Activated T-cell treated with anti-CD3 and anti-CD28 coated beads for 4 hours (primary cell): ENCODE measurements at places on chromosomes 16 and 17.

GRCh38 chr16:57349212-57350031 lies 9.2 kb upstream of the CCL22 start:
- DNase-seq, result no peak

DNA sequence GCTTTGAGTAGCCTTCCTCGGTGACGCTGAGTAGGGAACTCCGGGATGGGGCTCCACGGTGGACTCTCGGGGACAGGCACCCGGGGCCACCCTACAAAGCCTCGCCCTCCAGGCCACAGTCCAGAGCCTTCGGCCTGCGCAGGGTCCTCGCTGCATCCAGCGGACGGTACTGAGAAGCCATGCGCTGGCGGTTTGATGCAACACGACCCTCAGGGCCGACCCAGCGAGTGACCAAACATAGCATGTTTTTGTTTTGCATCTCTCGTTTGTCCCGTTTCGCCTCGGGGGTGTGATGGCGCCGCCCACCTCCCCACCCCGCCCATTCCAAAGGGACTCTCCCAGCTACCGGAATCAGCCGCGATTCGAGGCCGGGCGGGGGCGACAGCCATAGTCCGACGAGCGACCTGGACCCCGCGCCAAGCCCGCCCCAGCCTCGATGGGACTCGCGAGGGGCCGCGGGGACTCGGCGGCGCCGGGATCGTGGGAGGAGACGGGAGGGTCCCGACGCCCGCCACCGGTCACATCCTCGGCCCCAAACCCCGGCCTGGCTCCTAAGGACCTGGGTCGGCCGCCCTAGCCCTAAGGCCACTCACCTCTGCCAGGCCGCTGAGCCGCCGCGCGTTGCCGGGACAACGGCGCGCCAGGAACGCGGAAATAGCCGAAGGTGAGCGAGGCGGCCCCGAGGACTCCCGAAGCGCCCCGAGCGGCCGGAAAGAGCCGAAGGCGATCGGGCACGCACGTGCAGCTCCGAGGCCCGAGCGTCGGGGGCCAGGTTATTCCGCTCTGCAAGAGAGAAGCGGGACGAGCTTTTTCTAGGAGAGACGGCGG lies 1.6 kb downstream of the IFT140 start:
- peak; percentile 85 for DNase-seq

DNA sequence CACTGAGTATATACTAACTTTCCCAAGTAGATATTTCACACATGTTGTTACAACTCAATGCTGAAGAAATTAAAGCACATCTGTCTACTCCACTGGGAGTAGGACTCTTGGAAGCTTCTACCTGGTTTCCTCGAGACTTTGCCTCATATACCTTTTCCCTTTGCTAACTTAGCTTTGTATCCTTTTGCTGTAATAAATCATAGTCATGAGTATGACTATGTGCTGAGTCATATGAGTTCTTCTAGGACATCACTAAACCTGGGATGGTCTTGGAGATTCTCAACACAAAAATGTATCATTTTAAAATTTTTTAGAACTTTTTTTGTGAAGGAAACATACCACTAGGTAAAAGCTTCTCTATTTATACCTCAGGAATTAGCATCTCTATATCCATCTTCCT lies 39.8 kb downstream of the ABCA5 start:
- DNase-seq, result no peak

DNA sequence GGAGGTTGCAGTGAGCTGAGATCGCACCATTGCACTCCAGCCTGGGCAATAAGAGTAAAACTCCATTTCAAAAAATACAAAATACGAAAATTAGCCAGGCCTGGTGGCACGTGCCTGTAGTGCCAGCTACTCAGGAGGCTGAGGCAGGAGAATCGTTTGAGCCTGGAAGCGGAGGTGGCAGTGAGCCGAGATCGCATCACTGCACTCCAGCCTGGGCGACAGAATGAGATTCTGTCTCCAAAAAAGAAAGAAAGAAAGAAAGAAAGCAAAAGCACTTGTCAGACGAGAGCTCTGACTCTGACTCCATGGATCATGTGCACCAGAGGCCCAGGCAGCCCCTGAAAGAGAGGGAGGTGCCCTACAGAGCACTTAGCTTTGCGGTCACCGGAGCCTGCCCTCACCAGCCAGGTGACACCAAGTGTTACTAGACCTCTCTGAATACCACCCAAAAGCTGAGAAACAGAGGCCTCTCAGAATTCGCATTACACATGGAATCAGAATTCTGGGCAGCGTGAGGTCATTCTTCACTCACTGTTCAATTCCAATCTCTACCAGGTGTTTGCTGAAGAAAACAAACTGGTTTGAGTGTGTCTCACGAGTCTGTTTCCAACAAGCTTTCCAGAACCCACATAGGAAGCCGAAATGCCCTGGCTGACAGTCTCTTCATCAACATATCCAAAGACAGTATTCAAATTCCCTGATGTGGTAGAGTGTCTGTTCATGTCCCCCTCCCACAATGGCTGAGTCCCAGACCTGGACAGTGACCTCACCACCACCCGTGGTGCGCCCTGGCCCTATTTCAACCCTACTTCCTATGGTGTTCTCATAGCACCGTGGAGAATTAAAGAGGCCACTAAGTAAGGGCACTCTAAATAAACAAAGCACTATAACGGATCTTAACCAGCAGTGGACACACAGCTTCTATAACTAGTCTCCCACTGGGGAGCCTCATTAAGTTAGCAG lies 1.5 kb downstream of the FLCN start:
- no peak for DNase-seq

- peak; percentile 46 for DNase-seq
Measured at GRCh38 chr16:30032083-30032819, 1.2 kb upstream of the TLCD3B start.

- DNase-seq, result no peak
Measured at GRCh38 chr16:1902547-1903219, 15.5 kb downstream of the HS3ST6 start.

- no peak for DNase-seq
Measured at GRCh38 chr17:35627417-35627816, 40.3 kb downstream of the AP2B1 start.

DNA sequence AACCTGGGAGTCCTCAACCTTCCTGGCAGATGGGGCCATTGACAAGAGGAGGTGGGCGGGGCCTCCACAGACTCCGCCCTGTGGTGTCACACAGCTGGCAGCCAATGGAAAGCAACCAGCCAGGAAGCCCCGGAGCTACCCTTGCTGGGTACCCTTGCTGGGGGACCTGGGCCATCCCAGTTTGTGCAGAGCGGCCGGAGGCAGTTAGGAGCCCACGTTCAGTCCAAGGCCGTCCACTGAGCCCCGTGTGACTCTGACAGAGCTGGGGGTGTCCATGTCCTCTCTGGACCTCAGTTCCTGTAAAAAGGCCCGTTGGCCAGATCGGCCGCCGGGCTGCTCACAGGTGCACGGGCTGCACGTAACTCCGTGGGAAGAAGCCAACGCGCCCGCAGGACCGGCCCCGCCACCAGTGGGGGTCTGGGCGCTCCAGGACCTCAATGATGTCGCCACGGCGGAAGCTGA lies 17.1 kb upstream of the FAM83G start:
- no peak for DNase-seq

DNA sequence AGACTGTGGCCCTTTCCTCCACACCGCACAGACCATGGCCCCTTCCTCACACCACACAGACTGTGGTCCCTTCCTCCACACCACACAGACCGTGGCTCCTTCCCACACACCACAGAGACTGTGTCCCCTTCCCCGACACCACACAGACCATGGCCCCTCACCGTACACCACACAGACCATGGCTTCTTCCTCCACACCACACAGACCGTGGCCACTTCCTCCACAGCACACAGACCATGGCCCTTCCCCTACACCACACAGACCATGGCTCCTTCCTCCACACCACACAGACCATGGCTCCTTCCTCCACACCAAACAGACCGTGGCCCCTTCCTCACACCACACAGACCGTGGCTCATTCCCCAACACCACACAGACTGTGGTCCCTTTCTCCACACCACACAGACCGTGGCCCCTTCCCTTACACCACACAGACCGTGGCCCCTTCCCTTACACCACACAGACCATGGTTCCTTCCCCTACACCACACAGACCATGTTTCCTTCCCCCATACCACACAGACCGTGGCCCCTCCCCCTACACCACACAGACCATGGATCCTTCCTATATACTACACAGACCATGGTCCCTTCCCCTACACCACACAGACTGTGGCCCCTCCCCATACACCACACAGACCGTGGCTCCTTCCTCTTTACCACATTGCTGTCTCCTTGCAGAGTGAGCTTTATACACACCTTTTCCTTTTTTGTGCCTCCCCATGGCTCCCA lies 297.5 kb upstream of the FOXF1 start:
- DNase-seq, result no peak

DNA sequence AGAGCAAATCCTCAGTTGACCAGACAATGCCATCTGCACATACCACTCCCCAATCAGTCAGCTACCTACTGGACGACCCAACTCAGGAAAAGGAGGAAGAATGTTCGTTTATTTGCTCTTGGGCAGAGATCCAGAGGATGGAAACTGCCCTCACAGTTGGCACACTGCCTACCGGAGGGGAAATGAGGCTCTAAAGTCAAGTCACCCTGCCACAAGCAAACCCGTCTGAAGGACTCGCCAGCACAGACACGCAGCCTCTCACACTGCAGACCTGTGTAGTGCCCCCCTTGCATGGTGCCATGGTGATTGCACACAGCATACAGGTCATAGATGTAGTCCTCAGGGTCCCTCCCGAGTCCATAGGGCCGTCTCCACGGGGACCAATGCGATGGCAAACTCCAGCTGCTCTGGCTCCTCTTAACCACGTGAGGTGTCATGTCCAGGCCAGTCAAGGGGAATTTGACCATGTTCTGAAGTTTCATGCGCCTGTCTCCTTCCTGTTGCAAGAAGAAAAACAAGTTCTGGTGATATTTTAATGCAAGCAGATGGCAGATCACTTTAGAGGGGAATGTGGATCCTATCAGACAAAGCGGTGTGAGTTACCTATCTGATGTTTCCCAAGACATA lies 69.5 kb downstream of the USP31 start:
- no peak for DNase-seq

DNA sequence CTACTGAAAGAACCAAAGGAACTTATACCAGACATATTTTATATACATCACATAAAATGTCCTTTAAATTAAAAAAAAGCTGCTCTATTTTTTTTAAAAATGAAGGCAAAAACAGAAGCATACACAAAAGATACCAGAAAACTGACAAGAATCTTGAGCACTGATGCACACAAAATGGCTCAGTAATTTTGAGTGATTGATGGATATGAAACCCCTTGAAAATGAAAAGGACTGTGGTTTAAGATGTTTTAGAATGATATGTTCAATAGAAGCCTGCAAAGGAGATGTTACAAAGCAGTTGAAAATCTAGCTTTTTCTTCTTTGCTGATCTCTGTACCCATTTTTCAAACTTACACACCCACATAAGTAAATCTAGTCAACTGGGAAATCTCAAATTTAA lies 2.7 kb downstream of the C16orf87 start:
- no peak for DNase-seq

DNA sequence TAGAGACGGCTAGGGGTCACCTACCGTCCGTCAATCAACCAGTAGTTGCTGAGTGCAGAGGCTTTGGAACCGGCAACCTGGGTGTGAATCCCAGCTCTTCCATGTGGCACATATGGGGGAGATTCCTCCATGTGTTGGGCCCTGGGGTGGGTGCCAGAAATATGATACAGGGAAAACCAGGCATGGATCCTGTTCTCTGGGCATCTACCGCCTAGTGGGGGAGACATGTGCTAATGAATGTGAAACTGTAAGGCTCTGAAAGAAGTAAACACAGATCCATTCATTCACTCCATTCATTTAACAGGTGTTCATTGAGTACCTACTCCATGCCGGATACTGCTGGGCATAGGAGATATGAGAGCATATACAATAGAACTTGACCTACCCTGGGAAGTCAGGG lies 39.5 kb upstream of the SDK2 start:
- no peak for DNase-seq

DNA sequence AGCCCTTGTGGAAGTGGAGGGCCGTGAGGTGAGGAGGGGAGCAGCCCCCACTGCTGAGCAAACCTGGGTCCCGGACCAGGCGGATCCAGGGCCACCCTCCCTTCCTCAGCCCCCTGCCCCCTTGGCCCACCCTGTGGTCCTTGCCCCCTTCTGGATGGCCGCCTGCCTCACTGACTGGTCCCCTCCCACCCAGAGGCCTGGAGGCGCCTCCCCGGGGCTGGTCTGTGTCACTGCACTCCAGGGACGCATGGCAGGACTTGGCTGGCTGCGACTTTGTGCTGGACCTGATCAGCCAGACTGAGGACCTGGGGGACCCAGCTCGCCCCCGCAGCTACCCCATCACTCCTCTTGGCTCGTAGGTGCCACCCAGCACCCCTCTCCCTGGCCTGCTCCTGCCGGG lies 19.2 kb upstream of the SMIM5 start:
- no peak for DNase-seq

- no peak for DNase-seq
Measured at GRCh38 chr16:56268799-56269198, 77.5 kb downstream of the GNAO1 start.

DNA sequence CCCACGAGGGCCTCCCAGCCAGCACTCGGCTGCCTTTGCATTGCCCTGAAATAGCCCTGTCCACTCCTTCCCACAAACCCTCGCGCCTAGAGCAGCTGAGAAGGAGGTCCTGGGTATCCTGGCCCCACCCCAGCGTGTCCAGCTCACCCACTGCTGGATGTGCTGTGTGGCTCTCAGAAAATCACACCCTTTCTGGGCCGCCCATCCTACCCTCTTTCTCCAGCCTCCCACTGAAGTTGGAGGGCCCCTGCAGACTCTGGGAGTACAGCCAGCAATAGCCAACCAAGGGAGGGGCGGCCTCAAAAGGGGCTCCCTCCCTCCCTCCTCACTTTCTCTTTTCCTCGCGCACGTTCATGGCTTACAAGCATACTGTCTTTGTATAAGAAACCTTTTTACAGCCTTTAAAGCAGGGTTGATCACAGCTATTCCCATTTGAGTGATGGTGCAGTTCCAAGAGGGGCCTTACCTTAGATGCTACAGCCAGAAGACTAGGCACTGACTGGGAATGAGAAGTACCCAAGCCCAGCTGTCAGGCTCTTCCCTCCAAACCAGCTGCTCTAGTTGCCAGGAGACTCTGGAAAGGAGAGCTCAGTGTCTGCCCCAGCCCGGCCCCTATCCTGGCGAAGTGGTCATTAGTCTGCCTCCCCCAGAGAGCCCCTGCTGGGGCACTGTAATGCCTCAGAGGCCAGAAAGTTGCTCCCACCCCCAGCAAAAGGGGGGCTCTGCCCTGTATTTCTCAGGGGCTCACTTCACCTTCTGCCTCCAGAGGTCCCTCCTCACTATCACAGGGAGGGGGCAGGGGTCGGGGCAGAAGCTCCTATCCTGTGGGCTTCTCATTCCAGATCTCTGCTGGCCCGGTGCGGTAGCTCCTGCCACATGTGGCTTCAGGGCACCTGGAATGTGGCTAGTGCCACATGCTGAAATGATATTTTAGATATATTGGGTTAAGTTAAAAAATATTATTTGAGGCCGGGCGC lies 38.1 kb downstream of the DCAKD start:
- DNase-seq, result no peak

DNA sequence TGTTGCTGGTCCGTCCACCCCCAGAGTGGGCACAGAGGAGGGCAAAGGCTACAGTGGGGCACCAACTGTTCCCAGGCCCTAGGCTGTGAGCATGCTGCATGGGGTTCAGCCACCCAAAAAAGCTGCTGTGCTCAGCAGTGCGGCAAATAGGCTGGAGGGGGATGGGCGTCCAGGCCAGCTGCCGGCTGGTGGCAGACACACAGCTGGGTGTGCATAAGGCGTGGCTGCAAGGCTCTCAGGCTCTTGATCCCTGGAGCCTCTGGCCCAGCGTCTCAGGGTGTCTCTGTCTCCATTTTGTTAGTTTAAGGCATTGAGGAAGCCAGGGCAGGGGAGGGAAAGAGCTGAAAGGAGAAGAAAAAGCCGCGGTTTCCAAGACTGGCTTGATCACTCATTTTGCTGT lies 8.8 kb downstream of the RPL19 start:
- DNase-seq, result no peak
